Activated naive CD4-positive, alpha-beta T cell treated with Interleukin-2 at 50 U/mL for 16 hours (primary cell): ENCODE measurements at places on chromosomes 3 and 15.

DNA sequence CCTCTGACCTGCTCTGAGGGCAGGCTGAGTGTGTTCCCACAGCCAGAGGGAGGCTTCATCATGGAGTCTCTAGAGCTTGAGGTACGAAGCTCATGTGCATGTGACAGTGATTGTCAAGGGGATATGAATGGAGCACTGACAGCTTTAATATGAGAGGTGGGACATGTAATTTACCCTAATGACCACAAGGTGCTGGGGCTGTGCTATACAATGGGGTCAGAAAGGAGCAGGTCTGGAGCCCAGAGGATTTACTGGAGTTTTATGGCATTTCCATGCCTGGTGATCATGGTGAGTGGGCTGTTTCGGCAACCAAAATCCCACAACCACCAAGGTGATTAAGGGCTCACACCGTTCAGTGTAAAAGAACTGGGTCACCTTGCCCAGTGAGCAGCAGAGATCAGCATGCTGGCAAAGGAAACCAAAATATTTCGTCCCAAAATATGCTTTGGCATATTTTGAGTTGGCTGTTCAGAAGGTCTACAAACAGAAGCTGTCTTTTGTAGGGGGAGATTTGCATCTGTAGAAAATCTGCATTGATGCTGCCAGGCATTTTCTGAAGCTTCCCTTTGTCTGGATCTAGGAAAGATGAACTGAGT is 40.1 kb upstream of the RASGRF1 start:
- no peak for DNase-seq

- peak; percentile 55 for DNase-seq
Measured at GRCh38 chr15:41870689-41871081, 23.2 kb downstream of the SPTBN5 start.

DNA sequence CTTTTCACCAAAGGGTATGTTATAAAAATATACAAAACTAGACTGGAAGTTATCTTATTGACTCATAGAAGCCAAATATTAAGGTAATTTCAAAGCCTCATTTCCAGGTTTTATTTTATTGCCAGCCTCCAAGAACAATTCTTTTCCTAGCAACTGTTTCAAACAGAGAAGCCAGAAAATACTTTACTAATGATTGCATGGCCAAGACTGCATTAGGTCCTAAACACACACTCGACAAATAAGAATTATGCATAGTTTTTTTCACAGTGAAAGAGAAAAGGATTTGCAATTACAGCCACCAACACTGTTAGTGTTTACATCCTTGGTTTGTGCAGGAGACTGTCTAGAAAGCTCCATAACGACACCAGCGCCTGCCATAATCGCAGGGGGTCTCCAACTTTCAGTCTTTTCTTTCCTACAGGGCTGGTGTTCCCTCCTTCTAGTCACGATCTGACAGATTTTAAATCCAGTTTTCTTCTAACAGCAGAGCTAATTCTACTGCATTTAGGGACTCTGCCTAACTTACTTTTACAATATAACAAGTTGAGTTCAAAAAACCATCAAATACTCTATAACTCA is 58.1 kb downstream of the CLASP2 start:
- DNase-seq, result no peak

DNA sequence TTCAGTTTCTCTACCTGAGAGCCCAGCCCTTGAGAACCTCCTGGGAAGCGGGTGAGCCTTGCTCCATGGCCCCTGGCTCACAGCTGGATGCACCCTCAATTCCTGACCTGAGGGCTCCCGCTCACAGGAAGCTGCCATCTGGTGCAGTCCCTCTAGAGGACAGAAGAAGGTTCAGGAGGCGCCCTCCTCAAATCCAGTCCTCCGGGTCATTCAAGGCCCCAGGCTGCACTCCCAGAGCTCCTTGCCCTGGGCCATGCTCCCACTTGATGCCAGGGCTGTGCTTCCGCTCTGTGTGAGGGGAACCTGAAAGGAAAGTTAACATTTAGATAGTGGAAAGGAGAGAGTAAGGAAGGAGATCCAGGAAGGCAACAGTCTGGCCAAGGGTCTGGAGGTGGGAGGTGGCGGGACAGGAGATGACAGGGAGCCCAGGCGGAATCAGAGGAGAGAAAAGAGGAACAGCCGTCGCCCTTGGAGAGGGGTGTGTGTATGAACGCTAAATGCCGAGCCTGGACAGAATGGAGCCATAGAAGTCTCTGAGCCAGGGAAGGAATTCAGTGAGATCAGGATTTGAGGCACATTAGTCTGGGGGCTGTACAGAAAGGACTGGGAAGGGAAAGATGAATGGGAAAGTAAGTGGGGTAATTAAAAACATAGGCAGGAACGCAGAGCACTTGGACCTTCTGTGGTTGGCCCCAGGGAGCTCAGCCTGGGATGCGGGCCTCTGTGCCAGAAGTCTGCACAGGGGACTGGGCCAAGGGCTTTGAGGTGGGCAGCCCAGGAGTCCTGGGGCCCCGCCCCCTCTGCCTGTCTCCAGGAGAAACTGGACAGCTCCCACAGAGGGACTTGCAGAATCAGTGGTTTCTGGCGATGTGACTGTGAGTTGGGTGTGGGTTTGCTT is 26.1 kb downstream of the TBC1D21 start:
- no peak for DNase-seq

- no peak for DNase-seq
Measured at GRCh38 chr15:66653852-66654251, 48.2 kb upstream of the SMAD6 start.

DNA sequence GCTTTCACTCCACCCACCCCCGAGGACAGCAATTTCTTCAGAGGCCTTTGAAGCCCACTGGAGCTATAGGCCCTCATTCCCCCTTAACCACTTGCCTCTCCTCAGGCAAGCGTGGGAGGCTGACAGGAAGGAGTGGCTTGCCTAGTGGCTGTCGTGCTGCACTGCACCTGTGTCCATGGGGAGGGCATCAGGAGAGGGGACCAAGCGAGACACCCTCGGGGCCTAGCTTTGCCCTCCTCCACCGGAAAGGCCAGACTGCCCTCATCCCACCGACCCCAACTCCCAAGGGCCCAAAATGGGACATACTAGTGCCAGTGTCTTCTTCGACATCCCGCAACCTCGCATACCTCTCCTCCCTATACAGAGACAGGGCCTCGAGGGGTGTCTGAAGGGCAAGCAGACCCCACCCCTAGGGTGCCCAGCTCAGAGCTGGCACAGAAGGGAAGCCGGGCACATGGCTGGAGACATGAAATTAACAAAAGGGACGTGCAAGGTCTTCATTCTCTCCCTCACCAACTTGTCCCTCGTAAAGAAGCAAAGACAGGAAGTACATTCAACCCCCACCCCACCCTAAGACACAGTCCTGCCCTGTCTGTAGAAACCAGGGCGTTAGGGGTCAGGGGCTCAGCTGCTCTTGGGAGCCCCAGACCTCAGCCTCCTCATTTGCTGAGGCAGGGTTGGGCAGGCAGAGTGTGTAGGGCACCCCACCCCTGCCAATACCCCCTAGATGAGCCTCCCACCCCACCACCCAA is 24.3 kb downstream of the VIPR1 start:
- peak; percentile 58 for DNase-seq

DNA sequence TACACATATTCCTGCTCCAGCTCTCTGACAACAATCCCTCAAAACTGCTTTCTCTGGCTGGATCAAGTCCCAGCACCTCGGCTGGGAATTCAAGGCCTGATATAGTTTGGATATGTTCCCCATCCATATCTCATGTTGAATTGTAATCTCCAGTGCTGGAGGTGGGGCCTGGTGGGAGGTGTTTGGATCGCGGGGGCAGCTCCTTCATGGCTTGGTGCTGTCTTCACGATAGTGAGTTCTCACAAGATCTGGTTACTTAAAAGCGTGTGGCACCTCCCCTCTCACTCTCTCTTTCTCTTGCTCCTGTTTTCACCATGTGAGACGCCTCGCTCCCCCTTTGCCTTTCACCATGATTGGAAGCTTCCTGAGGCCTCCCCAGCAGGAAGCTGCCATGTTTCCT is 47.4 kb upstream of the SYN2 start:
- no peak for DNase-seq

DNA sequence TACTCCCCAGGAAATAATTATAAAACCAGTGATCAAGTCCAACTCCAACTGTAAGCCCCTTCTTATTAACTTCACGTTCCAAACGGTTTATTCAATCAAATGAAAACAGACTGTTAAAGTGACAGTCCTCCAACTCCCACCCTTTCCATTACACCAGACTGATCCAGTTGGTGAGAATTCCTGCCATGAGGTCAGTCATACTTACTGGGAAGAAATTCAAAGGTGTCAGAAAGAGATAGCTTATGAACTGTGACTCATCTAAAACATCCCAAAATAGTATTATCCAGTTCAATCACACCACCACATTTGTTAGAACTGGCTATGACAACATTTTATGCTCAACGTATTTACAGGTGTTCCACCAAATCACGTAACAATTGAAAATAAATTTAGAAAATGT is 19.5 kb downstream of the SMARCC1 start:
- DNase-seq, result no peak

DNA sequence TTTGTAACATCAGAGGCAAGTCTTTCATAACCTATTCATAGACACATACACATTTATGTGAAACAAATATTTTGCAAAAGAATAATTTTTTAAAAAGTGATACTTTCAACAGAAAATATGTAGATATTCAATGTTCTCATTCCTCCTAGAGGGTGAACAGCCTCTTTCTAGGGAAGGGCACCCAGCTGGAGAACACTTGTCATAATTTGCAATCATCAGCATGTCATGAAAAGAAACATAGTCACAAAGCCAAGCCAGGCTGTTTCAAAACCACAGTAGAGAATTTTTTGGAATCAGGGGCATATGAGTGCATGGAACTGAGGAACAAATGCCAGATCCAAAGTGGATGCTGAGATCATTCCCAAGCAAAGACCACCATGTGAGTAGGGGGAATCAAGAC is 406.9 kb upstream of the ADAMTS9 start:
- DNase-seq, result no peak

DNA sequence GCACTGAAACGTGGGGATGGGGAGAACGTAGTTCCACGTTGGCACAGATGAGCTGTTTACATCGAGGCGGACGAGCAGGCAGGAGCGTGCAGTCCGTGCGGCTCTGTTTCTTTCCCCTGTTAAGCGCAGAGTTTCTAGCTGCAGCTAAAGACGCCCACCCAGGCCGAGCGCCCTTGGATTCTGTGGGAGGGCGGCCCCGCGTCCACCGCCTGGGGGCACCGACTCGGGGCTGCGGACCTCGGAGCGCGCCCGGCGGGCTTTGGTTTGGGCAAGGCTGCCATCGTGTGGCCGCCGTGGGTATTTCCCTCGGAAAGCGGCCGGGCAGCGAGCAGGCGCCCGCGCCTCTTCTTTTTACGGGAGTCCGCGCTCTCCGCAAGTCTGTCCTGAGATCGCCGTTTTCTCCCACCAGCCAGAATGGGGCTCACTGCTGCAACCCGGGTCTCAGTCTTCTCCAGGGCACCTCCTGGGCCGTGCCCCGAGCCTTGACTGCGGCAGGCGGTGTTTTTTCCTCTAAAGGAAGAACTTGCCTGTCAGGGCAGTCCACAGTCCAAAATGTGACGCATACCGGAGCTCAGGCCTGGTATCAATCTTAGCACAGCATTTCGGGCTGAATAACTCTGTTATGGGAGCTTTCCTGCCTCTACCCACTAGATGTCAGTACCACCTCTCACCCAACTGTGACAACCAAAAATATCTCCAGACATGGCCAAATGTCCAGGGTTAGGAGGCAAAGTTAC is 219.9 kb upstream of the IGF1R start:
- peak; percentile 62 for DNase-seq

DNA sequence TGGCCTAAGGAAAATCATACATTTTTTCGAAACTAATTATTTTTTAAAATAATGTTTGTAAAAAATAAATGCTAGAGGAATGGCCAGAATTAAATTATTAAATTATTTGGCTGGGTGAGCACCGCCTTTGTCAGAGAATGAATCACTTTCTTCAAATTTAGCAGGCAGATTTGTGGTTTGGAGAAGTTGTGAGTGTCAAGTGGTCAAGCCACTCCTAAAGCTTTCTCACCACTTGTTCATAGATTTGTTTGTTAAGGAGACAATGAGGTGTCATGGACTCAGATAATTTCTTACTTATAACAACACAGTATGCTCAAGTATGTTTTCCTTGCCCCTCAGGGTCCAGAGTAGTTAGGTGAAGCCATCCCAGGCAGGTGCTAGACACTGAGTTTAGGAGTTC is 196.2 kb downstream of the TUSC7 start:
- DNase-seq, result no peak

- DNase-seq, result no peak
Measured at GRCh38 chr15:86871964-86872363, 792.3 kb downstream of the AGBL1 start.

DNA sequence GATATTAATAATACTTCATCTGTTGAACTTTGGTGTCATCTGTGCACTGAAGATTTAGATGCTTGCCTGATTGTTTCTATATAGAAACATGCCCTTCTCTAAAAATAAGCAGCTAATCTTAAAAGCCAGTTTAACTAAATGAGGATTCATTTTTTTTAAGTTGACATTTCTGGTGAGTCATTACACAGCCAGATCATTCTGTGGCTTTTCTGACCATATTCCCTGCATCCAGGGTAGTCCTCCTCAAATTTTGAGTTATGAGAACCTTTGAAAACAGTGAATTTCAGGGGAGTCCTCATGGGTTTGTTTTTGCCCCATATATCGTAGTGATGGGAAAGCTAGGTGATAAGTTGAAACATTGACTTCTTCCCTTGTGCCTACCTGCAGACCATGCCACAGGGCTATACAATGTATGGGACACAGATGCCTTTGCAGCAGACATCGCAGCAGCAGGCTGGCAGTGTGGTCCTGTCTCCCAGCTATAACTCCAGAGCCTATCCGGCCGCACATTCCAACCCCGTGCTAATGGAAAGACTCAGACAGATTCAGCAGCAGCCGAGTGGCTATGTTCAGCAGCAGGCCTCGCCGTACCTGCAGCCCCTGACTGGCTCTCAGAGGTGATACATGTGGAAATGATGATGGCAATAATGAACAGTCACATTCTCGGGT is 26.5 kb upstream of the P2RY12 start:
- no peak for DNase-seq

DNA sequence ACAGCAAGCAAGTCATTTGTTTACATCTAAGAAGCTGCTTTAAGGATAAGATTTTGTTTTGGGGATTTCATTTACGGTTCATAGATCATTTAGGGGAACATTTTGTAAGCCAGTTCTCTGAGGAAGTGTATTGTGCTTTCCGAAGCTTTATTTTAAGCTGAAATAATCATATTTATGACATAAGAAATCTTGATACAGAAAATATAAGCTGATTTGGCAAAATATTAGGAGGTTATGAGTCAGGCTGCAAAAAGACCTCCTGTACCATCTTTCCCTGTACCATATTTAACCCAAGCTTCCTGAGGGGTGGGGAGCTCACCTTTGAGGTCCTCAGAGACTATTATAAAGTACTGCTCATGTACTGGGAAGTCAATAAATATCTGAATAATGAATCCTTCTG is 8.1 kb upstream of the EIF4E3 start:
- no peak for DNase-seq

DNA sequence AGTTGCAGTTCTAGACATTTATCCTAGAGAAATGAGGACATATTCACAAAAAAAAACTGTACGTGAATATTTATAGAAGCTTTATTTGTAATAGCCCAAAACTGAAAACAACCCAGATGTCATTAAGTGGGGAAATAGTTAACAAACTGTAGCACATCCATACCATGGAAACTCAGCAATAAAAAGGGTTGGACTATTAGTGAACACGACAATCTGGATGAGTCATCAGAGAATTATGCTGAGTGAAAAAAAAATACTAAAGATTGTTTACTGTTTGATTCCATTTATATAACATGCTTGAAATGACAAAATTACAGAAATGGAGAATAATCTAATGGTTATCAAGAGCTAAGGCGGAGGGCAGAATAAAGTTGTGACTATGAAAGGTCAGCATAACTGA is 59.5 kb downstream of the CPA3 start:
- DNase-seq, result no peak

- DNase-seq, result peak; percentile 29
Measured at GRCh38 chr15:85691350-85692240, 103.1 kb downstream of the KLHL25 start.

GRCh38 chr3:16112910-16113504 is 61.5 kb upstream of the GALNT15 start:
- no peak for DNase-seq
